Stimulated activated CD8-positive, alpha-beta memory T cell treated with anti-CD3 and anti-CD28 coated beads, Interleukin-2, amount 100 ng/mL, for 48 hours (primary cell): ENCODE measurements at places on chromosomes 4 and X.

- no peak for DNase-seq
Observed at GRCh38 chr4:100268789-100269188, 78.5 kb upstream of the DDIT4L start.

GRCh38 chrX:1835056-1835455 lies 220.2 kb downstream of the ASMT start:
- DNase-seq = no peak

GRCh38 chr4:3363411-3364141 lies 70.8 kb downstream of the RGS12 start:
- DNase-seq = no peak

DNA sequence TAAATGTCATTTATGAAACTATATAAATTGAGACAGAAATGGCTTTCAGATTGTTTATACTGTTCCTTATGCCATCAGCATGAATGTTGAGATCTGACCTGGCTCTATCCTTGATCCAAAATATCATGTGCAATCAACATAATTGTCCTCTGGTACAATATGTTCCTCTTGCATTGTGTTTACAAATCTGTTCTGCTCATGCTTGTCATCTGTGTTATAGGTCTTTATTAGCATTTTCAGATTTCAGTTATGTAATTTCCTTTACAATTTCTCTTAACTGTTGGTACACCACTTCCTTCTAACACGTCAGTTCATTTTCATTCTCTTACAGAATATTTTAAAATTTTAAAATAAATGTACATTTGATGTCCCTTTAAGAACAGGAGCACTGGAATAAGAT lies 1.6 kb downstream of the HPGD start:
- DNase-seq = no peak

GRCh38 chrX:24676403-24677024 lies 17.2 kb upstream of the POLA1 start:
- DNase-seq = no peak

DNA sequence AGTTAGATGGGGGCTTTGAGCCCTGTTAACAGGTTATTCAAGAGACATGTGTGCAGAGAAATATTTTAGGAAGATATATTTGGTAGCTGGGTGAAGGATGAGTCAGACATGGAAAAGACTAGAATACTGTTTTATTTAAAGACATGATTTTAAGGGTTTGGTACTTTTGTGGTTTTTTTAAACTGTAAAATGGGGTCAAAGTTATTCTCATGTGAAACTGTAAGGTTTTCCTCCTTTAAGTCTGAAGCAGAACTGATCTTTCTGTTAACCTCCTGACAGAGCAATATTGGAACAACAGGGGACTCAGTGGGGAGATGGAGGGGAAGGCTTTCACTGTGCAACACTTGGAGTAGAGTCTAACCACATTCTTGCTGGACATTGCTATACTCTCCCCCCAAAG lies 112.4 kb upstream of the LSM6 start:
- DNase-seq = no peak

- DNase-seq = no peak
Observed at GRCh38 chr4:5839751-5840674, 52.9 kb downstream of the CRMP1 start.

GRCh38 chr4:173415092-173415491 lies 16.2 kb upstream of the SCRG1 start:
- DNase-seq = no peak

DNA sequence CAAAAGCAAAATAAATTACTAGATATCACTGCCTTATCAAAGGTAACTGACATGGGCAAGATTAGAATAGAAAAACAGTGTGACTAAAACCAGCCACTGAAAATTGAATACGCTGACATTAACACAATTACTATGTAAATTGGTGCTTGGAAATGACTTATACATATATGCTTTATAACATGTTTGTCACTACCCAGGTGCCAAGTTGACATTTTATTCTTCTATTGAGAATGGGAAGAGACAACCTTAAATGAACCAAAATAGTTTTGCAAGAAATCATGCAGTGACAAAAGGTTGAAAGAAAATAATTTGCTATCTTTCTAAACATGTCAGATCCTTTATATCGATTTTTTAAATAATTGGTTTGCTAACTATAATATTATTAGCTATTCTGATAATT lies 510.1 kb downstream of the GALNTL6 start:
- DNase-seq = no peak

GRCh38 chr4:55442541-55442940 lies 46.8 kb downstream of the TMEM165 start:
- DNase-seq = no peak

GRCh38 chr4:25951390-25951952 lies 37.5 kb downstream of the SMIM20 start:
- DNase-seq = no peak
